Germinal center (tissue), 1 donor: ENCODE measurements at places on chromosomes 7 and 10.

- DNase-seq, result peak; percentile 33
Observed at GRCh38 chr7:130961128-130961601, 227.2 kb upstream of the KLF14 start.

DNA sequence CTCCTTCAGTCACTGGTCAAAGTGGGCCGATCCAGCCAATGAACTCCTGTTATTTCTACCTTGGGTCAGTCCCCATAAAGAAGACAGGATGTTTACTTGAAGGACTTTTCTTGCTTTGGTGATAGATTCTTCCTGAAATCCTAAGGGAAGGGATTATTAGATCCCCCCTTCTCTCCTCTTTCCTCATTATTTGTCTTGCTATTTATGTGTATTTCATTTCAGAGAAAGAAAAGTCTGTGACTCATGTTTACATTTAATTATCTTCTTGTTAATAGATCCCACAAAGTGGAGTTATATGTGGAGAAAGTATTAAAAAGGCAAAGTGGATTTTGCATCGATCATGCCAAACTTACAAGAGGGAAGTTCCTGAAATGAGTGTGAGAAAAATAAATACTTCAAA lies 341.5 kb downstream of the PHTF2 start:
- no peak for DNase-seq

GRCh38 chr10:69202332-69202731 lies 17.8 kb upstream of the HKDC1 start:
- no peak for DNase-seq

- DNase-seq, result peak; percentile 5
Observed at GRCh38 chr10:115417585-115418265, 324.6 kb downstream of the ATRNL1 start.

DNA sequence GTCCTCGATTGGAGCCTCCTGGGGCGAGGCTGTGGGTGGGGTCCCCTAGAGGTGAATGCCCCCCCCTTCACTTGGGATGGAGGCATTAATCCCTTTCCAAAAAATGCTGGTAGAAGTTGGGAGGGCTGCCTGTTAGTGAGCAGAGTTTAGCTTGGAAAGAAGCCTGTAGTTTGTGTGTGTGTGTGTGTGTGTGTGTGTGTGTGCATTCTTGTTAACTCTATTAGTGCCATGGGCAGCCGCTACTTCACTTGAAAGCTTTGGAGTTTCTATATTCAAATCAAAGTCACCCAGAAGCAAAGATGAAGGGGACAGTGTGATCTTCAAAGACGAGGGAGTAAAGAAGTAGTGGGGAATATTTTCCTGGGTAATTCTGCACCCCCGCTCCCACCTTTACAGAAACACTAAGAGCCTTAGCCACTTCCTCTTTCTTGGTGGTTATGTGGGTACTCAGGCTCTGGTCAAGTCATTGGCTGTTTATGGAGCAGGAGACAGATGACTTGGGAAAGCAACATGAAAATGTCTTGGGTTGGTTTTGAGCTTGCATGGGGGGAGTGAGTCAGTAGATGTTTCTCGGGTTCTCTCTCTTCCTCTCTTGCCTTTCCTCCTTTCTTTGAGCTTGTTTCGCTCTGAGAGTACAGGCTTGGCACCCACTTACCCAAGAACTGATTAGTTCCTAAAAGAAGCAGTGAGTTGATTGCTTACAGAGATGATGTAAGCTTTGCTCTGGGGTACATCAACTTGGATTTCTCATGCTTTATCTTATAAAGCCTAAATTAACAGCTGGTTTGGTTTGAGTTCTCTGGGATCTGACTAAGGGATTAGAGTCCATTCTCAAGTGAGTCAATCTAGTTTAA lies 35.9 kb downstream of the TCF7L2 start:
- no peak for DNase-seq

DNA sequence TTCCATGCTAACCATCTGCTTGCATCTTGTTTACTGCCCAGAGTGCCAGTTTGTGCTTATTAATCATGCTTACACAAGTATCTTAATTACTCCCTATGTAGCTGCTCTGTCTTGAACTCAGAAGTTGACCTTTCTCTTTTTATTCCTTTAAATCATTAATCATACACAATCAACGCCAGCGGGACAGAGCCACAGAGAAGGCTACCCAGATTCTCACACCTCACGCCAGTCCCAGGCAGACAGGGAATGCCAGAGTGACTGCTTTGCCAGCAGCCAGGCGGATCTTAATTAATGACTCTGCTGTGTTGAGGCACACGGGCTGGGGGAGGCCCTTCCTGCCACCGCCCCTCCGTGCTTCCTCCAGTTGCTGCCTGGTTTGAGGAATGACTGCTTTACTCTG lies 229.4 kb downstream of the LRMDA start:
- DNase-seq, result no peak

GRCh38 chr7:22632674-22633073 lies 94.3 kb upstream of the IL6 start:
- no peak for DNase-seq

GRCh38 chr10:61830072-61830845 lies 71.2 kb upstream of the ARID5B start:
- DNase-seq, result no peak

DNA sequence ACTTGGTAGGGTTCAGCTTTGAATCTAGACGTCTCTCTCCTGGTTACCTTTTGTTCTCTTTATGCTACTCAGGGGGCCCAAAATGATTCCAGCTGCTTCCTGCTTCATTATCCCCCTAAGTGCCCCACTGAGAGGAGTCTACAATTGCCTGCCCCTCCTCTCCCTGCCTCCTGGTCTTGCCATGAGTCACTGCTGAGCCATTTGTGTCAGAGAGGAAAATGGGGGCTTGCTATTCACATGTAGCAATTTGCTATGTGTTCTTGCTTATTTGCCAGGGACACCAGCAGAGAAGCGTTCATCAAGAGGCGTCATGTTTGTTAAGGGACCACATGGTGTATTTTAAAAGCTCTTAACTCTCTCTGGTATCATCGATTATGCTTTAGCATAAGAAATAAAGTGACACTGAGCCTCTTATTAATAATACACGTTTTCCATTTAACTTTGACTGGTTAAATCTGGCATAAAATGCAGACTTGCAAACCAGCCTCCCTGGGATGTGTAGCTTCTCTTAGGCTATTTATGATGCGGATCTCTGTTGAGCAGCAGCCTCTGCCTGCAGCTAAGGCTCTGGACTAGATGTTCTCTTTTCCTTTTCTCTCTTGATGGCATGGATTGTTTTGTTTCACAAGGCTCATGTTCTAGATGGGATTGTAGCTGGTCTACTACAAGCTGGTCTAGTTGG lies 239.3 kb downstream of the AUTS2 start:
- DNase-seq, result no peak

DNA sequence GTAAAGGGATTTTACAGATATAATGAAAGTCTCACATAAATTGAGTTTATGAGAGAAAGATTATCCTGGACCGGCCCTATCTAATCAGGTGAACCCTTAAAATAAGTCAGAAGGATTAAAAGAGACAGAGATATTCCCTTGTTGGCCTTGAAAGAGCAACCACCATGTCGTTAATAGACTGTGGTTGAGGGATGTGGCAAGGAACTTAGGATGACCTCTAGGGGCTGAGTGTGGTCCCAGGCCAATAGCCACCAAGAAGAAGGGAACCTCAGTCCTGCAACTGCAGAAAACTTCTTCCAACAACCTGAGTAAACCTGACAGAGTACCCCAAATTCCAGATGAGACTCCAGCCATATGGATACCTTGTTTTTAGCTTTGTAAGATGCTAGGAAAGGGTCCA lies 121.5 kb downstream of the POLR1F start:
- no peak for DNase-seq

DNA sequence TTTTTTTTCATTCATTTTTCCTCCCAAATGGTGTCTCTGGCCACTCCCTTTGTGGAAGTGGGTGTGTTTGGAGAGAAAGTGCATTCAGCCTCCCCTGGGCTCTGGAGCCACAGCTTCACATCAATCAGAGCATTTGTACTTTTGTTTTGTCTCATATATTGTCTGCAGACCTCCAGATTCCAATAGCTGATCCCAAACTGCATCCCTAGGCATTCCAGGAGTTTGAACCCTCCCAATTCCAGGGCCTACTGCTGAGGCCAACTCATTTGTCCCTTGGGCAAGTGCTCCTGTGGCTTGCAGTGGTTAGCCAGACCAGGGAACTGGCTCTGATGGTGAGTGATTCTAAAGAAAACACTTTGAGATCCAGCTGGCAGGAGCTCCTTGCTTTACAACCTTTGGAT lies 163.3 kb downstream of the IPMK start:
- no peak for DNase-seq

DNA sequence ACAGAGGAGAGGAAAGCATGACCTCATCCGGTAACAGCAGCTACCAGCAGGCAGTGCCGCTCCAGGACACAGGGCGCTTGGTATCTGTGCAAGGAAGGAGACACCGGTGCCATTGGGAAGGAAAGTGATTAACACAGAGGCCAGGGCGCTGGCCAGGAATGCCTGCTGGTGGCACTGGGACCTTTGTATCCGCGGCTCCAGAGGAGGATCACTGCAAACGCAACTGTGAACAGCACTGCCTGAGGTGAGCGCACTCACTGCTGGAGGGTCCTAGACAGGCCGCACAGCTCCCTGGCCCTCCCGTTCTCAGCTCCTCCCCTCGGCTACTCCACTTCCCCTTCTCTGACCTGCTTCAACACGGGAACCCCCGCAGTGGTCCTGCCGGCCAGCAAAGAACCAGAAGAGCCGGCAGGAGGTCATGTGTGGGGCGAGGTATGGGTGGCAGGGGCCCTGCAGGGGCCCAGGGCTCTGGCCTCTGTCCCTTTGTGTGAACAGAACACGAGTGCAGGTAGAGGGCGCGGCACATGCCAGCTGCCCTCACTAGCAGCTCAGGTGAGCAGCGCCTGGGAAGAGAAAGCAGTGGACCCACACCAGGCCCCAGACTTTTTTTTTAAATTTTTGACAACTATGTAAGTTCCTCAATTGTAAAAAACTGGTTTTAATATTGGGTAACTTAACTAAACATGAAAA lies 107.6 kb downstream of the VIPR2 start:
- DNase-seq, result no peak

DNA sequence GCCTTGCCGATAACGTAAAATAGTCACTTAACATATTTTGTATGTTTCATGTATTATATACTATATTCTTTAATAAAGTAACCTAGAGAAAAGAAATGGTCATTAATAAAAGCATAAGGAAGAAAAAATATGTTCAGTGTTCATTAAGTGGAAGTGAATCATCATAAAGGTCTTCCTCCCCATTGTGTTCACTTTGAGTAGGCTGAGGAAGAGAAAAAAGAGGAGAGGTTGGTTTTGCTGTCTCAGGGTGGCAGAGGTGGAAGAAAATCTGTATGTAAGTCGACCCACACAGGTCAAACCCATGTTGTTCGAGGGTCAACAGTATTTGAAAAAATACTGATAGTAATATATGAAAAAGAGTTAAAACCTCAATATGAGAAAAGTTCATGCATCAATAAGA lies 90.3 kb downstream of the GLCCI1 start:
- DNase-seq, result no peak

- no peak for DNase-seq
Observed at GRCh38 chr7:36490419-36490830, 100.8 kb downstream of the ANLN start.

DNA sequence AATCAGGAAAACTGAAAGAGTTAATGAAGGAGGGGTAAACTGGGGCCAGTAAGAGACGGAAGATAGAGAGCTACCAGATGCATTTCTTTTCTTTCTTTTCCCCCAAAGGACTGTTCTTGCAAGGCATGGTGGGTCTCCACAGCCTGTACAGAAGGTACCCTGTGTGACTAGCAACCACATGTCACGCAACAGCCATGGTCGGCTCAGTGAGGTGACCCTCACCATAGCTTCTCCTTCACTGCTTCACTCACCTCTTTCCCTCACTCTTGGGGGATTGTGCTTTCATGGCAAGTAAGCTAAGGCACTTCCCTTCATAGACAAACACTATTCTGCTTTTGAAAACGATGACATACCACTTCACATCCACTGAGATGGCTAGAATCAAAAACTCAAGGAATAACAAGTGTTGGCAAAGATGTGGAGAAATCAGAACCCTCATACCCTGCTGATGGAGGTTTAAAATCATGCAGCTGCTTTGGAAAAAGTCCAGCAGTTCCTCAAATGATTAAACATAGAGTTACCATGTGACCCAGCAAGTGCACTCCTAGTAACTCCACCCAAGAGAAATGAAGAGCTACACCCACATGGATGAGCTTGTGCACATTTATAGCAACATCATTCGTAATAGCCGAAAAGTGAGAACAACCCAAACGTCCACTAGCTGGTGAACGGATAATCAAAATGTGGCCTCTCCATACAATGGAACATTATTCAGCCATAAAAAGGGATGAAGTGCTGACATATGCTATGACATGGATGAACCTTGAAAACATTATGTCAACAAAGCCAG lies 3.8 kb upstream of the INSIG1 start:
- no peak for DNase-seq

DNA sequence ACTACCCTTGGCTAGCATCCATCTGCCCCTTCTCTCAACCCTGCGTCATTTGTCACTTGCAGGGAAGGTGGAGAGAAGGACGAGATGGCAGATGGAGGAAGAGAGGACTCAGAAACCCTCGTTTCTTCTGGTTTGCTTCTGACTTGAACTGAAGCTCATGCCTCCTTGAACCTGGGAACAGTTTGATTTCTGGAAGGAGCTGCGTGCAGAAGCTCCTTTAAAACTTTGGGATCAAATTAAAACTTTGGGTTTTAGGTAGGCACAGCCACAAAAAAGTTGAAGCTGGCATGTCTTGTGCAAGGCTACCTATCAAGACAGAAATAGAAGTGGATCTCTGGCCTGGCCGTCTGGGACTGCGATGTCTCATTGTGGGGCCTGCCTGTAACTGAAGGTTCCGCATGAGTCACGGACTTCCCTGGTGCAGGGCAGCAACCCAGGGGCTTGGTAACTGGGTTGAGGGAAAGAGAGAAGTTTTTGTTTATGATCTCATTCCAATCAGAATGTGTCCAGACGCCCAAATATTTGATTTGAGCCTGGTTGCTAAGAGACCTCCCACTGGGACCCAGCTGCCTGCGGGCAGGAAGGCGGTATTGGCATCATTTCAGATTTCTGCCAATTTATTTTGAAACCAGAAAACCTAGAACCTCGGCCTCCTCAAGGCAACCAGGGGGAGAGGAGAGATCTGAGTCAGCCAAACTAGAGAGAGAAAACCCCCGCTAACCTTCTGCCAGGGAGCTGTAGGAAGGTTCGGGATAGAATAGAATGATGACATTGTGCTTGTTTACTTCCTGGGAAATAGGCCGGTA lies 15.8 kb upstream of the CAMK1D start:
- DNase-seq, result no peak

GRCh38 chr7:23346316-23346715 lies 47.2 kb downstream of the MALSU1 start:
- DNase-seq, result peak; percentile 54

DNA sequence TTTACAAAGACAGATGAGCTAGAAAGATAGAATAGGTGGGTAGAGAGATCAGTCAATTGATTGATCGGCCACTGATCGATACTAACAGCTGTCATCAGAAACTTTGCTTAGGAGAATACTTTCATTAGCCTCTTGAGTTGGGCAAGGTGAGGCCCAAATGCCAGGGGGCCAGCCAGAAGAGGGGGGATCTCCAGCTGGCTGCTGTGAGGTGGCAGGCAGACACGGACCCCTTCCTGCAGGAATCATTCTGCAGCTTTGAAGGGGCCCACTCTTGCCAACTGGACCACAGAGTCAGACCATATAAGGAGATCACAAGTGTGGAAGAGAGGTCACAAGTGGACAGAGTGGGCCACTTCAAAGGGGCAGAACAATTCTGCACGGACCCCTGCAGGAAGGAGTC lies 62.9 kb upstream of the DOCK1 start:
- DNase-seq, result no peak
